ENCODE measurements at places on chromosomes 5 and 9.
A peak's percentile ranks its signal among the peaks of the same experiment; 100 is the strongest.

GRCh38 chr5:42057254-42057690, 132.2 kb downstream of the FBXO4 start:
- peak; percentile 32 for DNase-seq

- DNase-seq, result no peak
These were observed 29.3 kb upstream of the WWC1 start for GRCh38 chr5:168262042-168262743.

- DNase-seq, result no peak
These were observed 19.8 kb upstream of the OTULIN start for GRCh38 chr5:14644623-14645237.

DNA sequence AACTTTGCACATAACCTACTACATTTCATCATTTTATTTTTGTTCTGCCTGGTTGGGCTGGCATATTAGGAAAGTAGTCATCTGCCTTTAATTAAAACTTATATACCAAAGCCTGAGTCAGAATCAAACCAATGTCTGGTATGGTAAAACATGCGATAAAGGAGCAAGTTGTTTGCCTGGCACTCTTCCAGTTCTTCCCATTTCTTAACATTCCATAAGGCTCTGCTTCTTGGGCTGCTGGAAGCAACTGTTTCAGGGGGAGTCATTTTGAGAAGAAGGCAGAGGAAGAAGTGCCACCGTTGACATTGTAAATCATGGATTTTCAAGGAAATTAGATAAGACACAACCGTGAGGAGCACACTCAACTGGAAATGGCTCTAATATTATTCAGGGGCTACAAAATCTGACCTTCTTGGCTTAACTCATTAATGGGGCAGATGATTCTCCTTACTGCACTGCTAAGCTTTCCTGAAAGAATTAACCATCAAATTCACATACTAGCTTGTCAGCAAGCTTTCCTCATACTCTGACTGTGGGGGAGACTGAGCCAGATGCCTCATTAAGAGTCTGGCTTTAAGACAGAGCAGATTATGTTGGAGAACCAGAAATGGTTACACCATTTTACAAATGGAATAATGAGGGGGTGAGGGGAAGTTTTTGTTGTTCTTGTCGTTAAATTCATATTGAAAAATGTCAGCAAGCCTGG, 391.0 kb downstream of the TMEM232 start:
- no peak for DNase-seq

GRCh38 chr5:147631428-147632003, 121.6 kb upstream of the DPYSL3 start:
- DNase-seq, result no peak
